Stimulated activated CD4-positive, alpha-beta T cell treated with anti-CD3 and anti-CD28 coated beads, TNF-alpha, amount 100 ng/mL, for 1 hour (primary cell): ENCODE measurements at places on chromosomes 13 and 19.

DNA sequence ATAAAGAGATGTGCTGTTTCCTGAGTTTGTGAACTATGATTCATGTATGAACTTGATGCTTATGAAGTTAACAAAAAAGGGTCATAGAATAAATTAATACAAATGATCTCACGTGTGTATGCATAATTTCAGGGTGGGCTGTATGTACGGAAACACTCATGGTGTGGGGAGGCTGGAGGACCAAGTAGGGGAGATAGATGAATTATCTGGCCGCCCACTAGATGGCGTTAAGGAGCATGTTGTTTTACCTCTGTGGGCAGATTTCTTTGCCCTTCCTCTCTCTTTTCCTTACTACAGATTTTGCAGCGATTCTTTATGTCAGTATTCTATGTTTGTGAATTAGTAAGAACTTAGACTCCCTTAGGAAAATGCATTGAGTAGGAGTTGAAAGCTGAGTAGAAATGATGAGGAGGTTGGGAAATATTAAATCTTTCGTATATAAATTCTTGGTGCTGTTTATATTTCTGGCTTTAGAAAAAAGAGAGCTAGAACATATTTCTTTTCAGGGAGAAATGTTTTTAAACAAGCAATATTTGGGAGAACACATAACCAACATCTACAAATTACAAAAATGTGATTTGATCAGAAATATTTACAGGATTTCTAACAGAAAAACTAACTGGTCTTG, 47.4 kb upstream of the TMTC4 start:
- DNase-seq: peak; percentile 9

GRCh38 chr19:4441994-4442818, 15.4 kb downstream of the UBXN6 start:
- DNase-seq: no peak

DNA sequence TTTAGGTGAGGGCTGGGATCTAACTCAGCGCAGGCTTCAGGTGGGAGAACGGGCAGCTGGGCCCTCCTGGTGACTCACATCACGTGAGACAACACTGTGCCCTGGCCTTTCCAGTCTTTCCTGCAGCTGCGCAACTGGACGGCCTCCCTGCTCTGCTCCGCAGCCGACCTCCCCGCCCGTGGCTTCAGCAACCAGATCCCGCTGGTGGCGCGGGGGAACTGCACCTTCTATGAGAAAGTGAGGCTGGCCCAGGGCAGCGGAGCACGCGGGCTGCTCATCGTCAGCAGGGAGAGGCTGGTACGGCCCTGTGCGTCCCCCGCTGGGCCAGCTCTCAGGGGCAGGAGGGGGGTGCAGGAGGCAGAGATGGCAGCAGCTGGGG, 8.8 kb downstream of the SPPL2B start:
- no peak for DNase-seq

GRCh38 chr13:80547885-80548825, 207.2 kb upstream of the SPRY2 start:
- no peak for DNase-seq

GRCh38 chr13:59521549-59521948, 642.2 kb downstream of the DIAPH3 start:
- DNase-seq: no peak

GRCh38 chr19:988081-988480, 3.9 kb downstream of the WDR18 start:
- DNase-seq: no peak

GRCh38 chr13:57582032-57582431, 49.5 kb upstream of the PCDH17 start:
- no peak for DNase-seq

GRCh38 chr13:112658808-112659207, 31.0 kb upstream of the ATP11A start:
- no peak for DNase-seq

DNA sequence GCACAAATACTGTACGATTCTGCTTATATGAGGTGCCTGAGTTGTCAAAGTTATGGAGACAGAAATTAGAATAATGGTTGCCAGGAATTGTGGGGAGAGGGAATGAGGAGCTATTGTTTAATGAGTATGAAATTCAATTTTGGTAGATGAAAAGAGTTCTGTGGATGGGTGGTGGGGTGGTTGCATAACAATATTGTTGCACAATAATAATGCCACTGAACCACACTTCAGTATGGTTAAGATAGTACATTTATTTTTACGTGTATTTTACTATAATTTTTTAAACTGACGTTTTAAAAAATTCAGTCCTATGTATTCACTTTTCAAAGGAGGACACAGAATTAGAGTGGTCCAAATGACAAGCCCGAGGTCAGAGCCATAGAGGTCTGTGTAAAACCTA, 1.8 kb upstream of the OXGR1 start:
- no peak for DNase-seq

DNA sequence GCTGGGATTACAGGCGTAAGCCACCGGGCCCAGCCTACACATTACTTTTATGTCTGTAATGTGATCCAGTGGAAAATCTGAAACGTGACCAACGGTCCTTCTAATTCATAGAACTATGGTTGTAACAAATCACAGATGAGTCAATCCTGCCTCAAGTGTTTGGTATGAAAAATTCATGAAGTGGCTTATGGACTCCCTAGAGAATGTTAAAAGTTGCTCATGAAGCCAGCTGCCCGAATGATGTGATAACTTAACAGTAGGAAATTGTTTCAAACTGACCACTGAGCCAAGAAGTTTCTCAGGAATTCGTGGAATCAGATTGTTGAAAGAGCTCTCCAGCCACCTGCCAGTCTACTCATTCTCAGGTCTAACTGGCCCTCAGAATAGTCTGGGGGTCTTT, 59.4 kb upstream of the FARP1 start:
- DNase-seq: no peak

- DNase-seq: peak; percentile 5
Observed at GRCh38 chr13:34942732-34943435, 814 bp downstream of the NBEA start.

DNA sequence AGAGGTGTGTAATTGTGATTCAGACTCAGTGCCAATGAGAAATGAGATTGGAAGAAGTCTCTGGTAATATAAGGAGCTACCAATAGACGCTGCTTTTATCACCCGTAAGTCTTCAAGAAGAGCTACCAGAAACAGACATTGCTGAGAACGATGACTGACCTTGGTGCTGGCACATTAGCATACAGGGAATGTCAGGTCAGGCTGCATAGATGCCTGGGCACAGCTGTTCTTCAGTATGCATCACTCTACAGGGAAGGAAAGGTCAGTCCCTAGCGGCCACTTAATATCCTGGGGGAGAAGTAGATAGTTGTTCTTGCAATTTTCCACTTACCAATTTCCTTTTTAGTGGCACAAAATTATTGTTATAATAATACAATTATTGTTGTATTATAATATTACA, 380.4 kb downstream of the PCDH9 start:
- no peak for DNase-seq

- no peak for DNase-seq
Observed at GRCh38 chr13:21872795-21873194, 201.9 kb downstream of the FGF9 start.

DNA sequence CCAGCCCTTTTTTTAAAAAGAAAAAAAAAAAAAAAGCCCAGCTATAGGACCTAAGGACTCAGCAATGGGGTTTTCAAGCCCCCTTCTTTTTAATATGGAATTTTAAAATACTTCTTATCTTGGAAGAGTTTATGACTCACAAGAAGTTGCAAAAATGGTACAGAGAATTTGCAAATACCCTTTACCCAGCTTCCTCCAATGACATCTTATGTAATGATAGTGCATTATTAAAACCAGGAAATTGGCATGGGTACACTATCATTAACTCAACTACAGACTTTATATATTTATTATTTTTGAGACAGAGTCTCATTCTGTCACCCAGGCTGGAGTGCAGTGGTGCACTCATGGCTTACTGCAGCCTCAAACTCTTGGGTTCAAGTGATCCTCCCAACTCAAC, 16.1 kb downstream of the TMEM38A start:
- no peak for DNase-seq

DNA sequence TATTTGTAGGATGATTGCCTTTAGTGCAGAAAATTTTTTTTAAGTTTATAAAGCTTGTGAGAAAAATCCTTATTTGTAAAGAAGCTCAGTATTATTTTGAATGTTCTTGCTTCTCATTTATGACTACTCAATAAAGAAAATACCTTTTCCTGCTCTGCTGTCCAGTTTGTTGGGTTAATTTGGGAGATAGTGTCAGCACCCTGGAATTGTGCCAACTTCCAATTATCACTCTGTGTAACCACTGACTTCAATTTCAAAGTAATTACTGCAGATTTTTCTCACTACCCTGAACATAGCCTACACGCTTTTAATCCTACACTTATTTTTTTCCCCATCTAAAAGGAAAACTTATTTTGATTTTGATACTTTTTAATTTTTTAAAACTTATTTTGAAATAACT, 93.1 kb downstream of the GGACT start:
- DNase-seq: no peak

GRCh38 chr19:45439569-45440258, 16.0 kb upstream of the ERCC1 start:
- DNase-seq: peak; percentile 77

- no peak for DNase-seq
Observed at GRCh38 chr19:8935460-8935859, 74.7 kb downstream of the MUC16 start.

DNA sequence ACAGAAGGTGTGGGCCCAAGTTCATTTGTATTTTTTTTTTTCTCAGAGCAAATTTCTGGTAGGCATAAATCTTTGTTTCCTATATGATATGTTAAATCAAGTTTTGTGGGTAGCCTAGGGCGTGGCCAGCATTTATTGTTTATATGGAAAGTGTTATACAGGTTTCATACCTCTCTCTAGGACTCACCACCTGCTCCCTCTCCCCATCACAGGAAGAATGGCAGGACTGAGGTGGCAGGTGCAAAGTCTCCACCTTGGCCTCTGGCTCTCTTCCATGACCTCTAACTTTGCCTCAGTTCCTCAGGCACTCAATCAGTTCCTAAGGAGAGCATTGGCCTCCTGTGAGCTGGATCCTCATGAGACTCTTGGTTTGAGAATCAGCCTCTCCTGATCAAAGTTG, 172.3 kb upstream of the TSC22D1 start:
- no peak for DNase-seq

DNA sequence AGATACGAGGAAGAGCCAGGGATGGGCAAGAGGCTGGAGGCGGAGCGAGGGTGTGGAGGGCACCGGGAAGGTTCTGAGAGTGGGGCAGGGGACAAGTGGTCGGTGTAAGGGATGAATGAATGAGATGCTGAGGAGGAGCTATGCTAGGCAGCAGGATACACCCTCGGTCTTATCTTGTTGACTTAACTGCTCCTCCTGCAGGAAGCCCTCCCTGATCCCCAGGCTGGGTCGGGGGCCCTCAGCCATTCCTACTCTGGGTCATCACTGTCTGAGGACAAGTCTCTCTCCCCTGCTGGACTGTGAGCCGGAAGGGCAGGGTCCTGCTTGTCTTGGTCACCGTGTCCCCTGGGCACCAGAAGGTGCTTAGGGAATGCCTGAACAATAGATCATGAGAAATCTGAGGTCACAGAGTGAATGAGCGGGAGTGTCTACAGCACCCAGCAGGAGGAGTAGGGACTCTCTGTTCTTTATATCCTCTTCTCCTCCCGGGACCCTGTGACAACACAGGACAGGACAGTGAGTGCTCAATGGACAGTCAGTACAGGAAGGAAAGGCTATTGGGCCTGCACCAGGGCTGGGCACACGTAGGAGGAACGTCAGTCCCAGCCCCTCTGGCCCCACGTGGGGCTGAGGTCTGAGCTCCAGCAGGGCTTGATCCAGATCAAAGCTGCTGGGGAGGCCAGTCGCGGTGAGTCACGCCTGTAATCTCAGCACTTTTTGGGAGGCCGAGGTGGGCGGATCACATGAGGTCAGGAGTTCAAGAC, 6.5 kb downstream of the NKPD1 start:
- DNase-seq: no peak

DNA sequence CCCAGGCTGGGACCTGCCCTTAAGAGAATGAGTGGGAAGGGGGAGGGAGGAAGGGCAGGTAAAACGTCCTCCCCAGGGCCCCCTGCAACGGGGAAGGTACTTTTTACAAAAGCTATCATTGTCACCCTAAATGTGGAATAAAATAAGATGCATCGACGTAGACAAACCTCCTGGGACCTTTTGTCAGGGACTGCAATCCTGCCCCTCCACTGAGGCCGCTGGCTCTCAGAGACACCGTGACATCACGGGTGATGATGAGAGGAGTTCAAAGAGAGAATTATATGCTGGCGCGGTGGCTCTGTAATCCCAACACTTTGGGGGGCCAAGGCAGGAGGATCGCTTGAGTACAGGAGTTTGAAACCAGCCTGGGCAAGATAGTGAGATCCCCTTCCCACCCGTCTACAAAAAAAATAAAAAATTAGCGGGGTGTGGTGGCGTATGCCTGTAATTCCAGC, 1.8 kb upstream of the MYBPC2 start:
- DNase-seq: no peak

DNA sequence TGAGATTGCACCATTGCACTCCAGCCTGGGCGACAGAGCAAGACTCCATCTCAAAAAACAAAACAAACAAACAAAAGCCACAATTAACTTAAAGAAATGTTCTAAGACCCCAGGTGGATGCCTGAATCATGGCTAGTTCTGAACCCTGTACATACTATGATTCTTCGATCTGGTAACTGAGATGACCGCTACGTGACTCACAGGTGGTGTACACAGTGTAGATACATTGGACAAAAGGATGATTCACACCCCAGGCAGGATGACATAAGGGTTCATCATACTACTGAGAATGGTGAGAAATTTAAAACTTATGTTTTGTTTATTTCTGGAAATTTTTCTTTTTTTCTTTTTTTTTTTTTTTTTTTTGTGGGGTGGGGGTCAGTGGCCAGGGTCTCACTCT, 6.5 kb downstream of the ZNF426 start:
- DNase-seq: no peak

GRCh38 chr19:30857966-30858490, 485.8 kb downstream of the ZNF536 start:
- no peak for DNase-seq

DNA sequence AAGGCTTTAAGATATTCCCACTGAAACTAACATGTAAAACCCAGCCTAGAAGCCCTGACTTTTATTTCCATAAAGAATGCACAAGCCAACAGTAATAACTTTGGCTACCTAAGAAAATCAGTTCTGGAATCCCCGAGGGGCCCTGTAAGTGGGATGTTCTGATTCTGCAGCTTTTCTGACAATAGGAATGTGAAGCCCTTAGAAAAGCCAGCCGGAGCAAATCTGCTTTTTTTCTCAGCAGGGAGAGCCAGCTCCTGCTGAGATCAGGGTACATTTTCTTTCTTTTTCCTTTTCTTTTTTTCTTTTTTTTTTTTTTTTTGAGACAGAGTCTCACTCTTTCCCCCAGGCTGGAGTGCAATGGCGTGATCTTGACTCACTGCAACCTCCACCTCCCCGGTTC, 8.0 kb upstream of the GARRE1 start:
- no peak for DNase-seq

- DNase-seq: no peak
Observed at GRCh38 chr13:83503424-83503823, 378.9 kb downstream of the SLITRK1 start.
